ENCODE measurements at places on chromosomes 13 and 19.

- no peak for DNase-seq
Observed at GRCh38 chr13:109428146-109428545, 358.2 kb downstream of the IRS2 start.

GRCh38 chr13:104526561-104526960, 1460.3 kb upstream of the SLC10A2 start:
- no peak for DNase-seq

DNA sequence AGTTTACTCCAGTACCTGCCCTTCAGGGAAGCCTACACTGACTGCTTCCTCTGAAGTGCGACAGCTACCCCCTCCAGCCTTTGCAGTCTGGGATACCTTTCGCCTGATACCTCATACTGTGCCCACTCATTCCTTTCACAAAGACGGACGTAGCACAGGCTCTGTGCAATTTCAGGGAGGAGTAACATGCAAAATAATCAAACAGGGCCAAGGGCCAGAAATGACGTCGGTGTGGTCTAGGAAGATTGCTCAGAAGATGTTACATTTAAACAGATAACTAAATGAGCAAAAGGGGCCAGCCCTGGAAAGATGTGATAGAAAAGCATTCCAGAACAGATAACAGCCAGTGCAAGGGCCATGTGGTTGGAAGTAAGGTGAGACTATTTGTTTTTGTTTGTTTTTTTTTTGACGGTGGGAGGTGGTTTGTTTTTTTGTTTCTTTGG, 6.6 kb upstream of the DDX39A start:
- no peak for DNase-seq

GRCh38 chr13:44660050-44660449, 83.9 kb upstream of the TSC22D1 start:
- DNase-seq = no peak

GRCh38 chr13:20565115-20565736, 1.7 kb upstream of the IFT88 start:
- no peak for DNase-seq

DNA sequence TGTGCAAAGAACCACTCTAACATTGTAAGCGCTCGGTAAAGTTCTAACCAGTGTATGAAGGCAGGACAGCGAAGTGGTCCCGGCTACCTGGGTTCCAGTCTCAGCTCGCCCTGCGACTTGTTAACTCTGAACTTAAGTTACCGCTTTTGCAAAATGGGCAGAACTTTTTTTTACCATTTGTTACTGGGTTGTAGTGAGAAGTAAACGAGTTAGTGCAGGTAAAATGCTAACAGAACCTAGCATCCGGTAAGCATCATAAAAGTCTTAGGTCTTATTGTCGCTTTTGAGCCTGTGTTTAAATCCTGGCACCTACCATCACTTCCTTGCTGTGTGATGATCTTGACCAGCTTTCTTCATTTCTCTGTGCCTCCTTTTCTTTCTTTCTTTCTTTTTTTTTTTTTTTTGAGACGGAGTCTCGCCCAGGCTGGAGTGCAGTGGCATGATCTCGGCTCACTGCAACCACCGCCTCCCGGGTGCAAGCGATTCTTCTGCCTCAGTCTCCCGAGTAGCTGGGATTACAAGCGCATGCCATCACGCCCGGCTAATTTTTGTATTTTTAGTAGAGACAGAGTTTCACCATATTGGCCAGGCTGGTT, 734 bp upstream of the TRMT1 start:
- DNase-seq = no peak

DNA sequence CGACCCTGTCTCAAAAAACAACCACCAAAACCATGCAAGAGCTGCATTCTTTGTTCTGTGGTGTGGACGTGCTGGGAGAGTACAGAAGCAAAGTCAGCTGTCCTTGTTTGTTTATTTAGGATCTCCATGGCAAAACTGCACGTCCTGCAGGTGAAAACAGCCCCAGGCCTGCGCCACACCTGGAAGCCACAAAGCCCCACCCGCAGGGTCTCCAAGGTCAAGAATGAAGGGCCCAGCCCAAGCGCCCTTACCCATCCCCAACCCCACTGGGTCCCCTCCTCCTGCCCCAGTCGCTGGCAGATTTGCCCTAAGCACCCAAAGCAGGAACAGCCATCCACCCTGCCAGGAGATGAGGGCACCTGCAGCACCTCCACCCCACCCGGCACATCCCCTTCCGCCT, 10.5 kb downstream of the MBD3 start:
- DNase-seq = no peak

- DNase-seq = no peak
Observed at GRCh38 chr13:50129081-50129705, 113.9 kb downstream of the KCNRG start.

GRCh38 chr13:95624020-95624419, 20.5 kb downstream of the DZIP1 start:
- no peak for DNase-seq
